ENCODE measurements at places on chromosomes 4 and X.

DNA sequence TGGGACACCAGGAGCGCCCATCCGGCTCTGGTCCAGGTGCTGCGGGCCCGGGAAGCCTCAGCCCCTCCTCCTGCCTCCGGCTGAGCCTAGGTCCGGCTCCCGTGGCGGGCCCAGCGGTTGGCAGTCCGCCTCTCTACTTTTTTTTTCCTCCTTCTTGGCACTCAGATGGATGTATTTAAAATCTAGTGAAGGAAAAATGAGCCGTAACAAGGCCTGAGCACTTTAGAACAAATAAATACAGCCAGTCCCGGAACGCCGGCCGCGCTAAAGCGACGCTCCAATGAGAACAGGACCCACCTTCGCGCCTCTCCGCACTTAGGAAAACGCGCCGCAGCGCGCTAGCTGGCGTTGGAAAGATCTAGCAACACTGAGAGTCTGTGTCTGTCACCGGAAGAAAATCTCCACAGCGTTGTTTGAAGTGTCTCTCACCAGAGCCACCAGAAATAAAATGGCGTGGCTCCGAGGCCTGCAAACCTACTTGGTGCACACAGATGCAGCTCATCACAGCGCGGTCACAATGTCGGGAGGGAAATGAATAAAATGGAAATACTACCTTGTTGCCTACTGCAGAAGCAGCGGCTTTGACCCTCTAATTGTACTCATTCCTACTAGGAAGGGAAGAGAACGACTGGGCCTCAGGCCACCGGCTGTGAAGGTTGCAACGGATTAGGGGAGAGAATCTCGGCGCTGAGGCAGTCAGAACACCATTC lies 4.7 kb downstream of the NEUROG2 start:
- no peak for DNase-seq

GRCh38 chr4:163638909-163639308 lies 144.4 kb downstream of the TMA16 start:
- no peak for DNase-seq

- DNase-seq: no peak
Observed at GRCh38 chr4:4585012-4585670, 43.3 kb upstream of the STX18 start.

GRCh38 chr4:101239665-101240064 lies 107.7 kb downstream of the PPP3CA start:
- DNase-seq: no peak

DNA sequence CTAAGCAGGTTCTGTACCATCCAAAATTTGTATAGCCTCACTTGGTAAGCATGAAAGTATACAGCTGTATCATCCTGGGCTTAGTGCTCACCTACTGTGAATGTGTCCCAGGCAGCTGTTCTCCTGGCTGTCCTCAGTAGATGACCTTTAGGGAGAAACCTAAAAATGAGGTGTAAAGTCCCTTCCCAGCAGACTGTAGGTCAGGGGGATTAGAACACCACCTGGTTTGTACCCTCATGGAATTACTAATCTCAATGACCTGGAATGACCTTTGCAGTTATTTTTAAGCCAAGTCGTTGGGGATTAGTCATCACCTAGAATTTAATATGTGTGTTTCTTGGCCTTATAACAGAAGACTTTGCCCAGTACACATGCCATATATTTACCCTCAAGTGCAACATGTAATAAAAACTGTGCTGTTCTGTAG lies 39.1 kb upstream of the MBTPS2 start:
- DNase-seq: no peak

DNA sequence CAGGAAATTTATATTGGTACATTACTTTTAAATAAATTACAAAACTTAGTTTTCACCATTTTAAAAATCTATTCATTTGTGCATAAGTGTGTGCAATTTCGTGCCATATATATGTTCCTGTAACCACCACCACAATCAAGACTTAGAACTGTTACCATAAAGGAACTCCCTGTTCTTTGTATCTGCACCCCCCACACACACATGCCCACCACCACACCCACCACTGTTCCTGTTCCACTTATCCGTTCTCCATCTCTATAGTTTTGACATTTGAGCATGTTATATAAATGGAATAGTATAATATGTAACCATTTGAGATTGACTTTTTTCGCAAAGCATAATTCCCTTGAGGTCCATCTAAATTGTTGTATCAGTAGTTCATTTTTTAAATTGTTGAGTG lies 73.7 kb downstream of the TAF1 start:
- DNase-seq: no peak

GRCh38 chr4:47490550-47490949 lies 5.5 kb downstream of the ATP10D start:
- DNase-seq: no peak

DNA sequence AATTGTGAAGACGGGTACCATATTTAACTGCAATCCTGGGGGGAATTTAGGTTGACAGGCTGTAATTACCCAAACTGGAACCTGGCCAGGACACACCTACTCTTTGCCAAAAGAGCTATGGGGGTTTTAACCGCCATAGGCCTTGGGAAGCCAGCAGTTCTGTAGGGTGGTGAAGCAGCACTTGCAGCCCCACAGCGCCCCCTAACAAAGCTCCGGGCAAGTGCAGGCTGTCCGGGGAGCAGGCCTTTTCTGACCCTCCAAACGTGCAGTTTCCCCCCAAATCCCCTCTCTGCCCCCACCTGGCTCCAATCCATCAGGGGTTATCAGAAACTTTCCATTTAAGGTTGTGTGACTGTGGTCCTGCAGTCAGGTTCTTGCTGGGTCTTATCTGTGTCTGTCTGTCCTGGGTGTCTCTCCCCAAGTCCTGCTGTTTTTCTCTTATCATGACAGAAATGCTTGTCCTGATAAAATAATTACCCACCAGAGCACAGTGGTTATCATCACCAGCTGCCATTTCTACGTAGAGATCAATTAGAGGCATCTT lies 350.9 kb downstream of the MID1IP1 start:
- DNase-seq: no peak

DNA sequence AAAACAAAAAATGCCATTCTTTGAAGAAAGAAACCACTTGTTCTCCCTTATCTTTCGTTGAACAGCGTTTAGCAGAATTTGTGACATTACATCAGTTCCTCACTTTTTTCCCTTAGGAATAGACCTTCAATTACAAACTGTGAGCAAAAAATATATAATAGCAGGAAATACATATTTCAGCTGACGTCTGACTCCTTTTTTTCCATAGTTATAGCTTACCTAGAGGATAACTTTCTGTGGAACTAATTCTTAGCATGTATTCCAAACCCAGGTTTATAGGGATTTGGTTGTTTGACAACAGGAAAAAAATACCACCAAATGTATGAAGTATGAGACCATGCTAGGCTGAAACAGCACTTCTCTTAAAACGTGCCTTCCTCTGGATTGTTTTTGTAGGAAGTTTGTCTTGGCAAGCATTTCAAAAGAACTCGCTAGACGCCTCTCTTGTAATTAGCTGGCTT lies 2.0 kb upstream of the LIMCH1 start:
- DNase-seq: peak; percentile 90

- no peak for DNase-seq
Observed at GRCh38 chr4:46432923-46433322, 43.0 kb upstream of the GABRA2 start.

DNA sequence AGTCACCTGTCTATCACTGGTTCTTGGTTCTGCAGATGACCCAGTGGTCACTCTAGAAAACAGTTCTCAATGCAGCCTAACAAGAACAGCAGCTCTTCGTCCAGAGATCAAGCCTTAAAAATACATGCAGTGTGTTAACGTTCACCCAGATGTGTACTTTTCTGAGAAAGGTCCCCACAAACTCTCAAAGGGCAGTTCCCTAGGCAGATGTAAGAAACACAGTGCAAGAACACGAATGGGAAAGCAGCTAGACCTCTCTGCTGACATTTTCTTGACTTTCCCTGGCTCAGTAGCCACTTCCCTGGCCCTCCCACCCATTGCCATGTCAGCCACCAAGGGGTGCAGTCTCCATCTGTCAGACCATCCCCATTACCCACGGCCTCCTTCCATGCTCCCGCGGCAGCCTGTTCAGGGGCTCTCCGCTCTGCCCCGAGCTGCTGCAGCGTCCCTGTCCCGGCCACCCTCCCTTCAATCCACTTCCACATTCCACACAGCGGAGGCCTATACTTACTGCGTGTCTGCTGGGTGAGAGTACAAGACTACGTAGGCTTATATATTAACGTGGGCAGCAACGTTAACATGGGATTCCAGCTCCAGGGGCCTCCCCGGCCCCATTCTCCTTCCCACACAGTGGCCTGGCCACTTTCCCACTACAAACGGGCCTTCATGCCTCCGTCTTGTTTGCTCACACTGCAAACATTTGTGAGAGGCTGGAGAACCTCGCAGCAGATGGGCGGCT lies 34.3 kb downstream of the IRF2 start:
- DNase-seq: no peak

- no peak for DNase-seq
Observed at GRCh38 chrX:155216940-155217440, 730 bp downstream of the VBP1 start.

DNA sequence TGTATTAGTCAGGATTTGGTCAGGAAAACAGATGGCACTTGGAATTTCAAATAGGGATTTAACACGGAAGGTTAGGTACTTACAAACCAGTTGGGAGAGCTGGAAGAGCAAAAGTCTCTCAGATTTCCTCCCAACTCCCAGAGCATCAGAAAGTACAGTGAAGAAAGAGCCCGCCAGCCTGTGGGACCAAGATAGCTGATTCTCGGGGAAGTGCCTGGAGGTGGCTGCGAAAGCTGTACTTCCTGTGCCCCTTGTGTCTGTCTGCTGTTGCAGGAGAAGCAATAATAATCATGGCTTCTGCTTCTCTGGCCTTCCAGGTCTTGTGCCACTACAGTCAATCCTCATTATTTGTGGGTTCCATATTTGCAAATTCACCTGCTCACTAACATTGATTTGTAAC lies 221.0 kb upstream of the BCOR start:
- DNase-seq: no peak

GRCh38 chrX:1754077-1754476 lies 139.2 kb downstream of the ASMT start:
- no peak for DNase-seq

DNA sequence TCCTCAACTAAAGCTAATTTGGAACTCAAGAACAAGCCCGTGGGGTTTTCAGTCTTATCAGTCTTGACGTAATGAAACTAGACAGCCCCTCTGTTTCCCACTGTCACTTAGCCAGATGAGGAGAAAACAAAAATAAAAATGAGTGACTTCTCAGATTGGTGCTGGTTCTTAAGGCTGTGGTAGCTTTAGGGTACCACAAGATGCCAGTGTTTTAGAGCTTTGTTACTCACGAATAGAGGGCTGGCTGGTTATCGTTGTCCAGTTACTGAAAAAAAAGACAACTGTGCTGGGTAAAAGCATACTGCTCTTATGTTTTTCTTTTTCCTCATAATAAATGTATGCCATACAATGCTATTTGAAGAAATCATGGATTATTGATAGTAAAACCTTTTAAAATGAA lies 796.7 kb downstream of the RAPGEF2 start:
- DNase-seq: no peak

DNA sequence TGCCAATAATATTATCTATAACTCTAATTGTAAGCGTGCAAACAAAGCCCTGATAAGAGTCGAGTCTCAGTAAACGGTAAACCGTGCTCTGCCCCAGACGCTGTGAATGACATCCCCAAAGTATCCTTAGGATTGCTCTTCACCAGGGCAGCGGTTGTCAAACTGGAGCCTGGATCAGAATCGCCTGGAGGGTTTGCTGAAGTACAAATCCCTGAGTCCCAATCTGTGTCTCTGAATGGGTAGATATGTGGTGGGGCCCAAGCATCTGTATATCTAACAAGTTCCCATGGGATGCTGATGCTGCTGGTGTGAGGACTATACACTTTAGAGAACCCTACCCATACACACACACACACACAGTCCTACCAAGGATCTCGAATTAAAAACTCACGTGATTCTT lies 813 bp upstream of the APBB2 start:
- DNase-seq: peak; percentile 15

- DNase-seq: peak; percentile 14
Observed at GRCh38 chr4:54784161-54784671, 126.5 kb downstream of the KIT start.

GRCh38 chrX:85109235-85109634 lies 105.6 kb downstream of the APOOL start:
- no peak for DNase-seq

DNA sequence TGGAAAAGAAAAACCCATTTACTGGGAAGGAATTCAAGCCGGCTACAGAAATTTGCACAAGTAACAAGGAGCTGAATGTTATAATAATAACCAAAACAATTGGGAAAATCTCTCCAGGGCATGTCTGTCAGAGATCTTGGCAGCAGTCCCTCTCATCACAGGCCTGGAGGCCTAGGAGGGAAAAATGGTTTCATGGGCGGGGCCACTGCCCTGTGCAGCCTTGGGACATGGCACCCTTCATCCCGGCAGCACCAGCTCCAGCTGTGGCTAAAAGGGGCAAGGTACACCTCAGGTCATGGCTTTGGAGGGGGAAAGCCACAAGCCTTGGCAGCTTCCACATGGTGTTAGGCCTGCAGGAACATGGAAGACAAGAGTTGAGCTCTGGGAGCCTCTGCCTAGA lies 513.1 kb upstream of the CNKSR2 start:
- no peak for DNase-seq

- no peak for DNase-seq
Observed at GRCh38 chr4:71604785-71605184, 179.1 kb downstream of the GC start.

DNA sequence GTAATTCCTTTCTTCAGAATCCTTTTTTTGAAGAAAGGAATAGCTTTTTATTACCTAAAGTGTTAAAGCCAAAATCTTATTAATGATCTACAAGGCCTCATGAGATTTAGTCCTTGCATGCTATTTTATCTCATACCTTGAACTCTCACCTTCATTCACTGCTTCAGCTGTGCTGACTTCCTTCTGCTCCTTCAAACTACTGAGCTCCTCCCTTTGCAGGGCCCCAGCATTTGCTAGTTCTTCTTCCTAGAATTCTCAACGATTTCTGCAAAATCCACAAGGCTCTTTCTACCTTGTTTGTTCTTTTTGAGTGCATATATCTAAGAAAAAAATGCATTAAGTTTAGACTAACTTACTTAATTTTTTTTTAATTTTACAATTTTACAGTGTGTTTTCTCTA lies 619.5 kb downstream of the EPHA5 start:
- no peak for DNase-seq

GRCh38 chrX:1582686-1583437 lies 8.5 kb upstream of the AKAP17A start:
- DNase-seq: peak; percentile 71

GRCh38 chr4:181971411-181971810 lies 271.8 kb upstream of the TENM3 start:
- DNase-seq: no peak

- DNase-seq: no peak
Observed at GRCh38 chr4:20391198-20391597, 139.5 kb downstream of the SLIT2 start.

DNA sequence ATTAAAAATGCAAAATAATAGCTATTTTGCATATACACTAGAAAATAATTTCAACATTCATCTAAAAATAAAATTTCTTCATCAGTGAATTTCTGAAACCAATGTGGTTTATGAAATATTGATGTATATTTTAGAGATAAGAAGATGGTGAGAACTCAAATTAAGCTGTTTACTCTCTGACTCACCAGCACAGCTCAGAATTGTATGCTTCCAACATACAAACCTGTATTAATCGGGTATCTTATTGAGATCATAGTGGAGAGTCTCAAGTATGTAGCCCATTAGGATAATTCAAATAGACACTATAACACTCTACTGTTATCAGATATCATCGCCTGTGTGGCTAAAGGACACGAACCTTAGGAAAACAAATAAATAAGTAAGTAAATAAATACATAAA lies 899.5 kb upstream of the INTU start:
- DNase-seq: no peak

- no peak for DNase-seq
Observed at GRCh38 chr4:110508827-110509710, 33.1 kb downstream of the ENPEP start.

GRCh38 chrX:65837875-65838549 lies 170.6 kb downstream of the MSN start:
- no peak for DNase-seq
